ENCODE measurements at places on chromosomes 13 and 19.

DNA sequence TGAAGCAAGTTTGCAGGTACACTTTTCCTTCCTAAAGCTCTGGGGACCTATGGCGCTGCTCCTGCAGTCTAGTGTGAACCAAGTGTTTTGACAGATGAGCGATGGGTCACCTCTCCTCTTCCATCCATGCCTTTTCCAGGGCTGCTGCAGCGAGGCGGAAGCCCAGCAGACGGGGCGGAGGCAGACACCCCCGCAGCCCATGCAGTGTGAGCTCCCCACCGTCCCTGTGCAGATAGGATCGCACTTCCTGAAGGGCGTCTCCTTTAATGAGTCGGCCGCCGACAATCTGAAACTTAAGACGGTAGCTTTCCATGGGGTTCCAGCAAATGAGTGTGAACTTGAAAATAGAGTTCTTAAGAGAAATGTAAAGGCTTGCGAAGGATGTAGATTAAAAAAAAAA, 37.1 kb upstream of the GPI start:
- no peak for DNase-seq

GRCh38 chr13:112837371-112838037, 131.5 kb upstream of the MCF2L start:
- no peak for DNase-seq

DNA sequence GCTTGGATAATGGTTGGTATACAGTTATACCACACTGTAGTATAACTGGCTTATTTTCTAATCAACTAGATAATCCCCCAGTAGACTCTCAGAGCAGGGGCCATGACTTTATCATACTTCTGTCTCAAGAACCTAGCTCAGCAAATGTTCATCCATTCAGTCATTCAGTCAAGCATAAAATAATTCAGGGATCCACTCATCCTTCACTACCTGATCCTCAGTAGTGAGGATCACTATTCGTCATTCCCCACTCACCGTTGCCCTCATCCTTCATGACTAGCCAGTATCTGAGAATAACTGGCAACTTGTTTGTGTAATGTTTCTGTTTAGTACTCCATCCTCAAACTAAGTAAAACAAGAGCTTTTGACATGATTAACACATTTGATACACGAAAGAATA, 77.6 kb downstream of the TSC22D1 start:
- DNase-seq = no peak

GRCh38 chr19:29323021-29323430, 110.1 kb upstream of the UQCRFS1 start:
- DNase-seq = no peak

- no peak for DNase-seq
Observed at GRCh38 chr19:49411681-49412326, 11.4 kb downstream of the PTH2 start.

- DNase-seq = no peak
Observed at GRCh38 chr13:76538004-76538403, 348.2 kb downstream of the KCTD12 start.

- peak; percentile 61 for DNase-seq
Observed at GRCh38 chr19:4365341-4365740, 22.0 kb downstream of the MPND start.

- DNase-seq = no peak
Observed at GRCh38 chr19:6412447-6413091, 12.0 kb downstream of the KHSRP start.

DNA sequence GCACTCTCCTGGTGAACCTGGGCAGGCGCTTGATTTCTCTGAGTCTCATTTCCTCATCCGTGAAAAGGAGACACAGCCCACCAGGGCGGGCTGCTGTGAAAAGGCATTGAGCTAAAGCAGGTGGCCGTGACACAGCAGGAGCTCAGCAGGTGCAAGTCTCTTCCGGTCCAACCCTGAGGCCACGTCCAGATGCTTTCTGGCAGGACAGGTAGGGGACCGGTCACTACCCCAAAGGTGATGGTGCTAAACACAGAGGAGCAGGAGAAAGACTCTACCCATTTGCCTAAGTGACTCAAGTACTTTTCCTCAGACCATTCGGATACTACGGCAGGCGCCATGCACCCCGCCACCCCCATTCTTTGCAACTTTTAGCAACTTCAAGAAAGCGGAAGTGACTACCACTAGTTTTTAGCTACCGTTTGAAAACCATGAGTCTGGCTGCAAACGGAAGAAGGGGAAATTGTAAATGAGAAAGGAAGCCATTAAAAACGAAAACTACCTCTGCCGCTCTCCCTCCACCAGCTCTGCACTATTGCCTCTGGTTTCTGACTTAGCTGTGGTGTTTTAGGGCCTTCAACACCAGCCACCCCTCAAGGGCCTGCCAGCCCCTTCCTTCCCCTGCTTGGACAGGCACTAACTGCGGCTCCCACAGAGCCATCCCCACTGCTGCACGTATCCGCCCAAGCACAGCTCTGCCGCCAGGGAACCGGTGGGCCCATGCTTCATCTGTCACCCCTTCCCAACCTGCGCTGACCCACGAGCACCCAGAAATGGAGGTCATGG, 4.8 kb downstream of the PPP6R1 start:
- no peak for DNase-seq

- DNase-seq = no peak
Observed at GRCh38 chr13:98089246-98089645, 53.6 kb upstream of the FARP1 start.
